ENCODE measurements at places on chromosomes 16 and 17. TPM values are rescaled to one million over a fixed set of nuclear protein-coding genes. Genes with fewer than 3 reads are reported as not detected.

GRCh38 chr17:74763565-74764387 lies 12.4 kb downstream of the NAT9 start:
- H3K36me3 ChIP-seq, result no peaks in the 10 kb centered on the region
- H3K27ac ChIP-seq, result no peak overlapping the region
- H3K4me3 ChIP-seq, result no peak overlapping the region
- H3K4me1 ChIP-seq, result peaks cover 6% of the 10 kb centered on the region
- H3K27me3 ChIP-seq, result no peaks in the 10 kb centered on the region

DNA sequence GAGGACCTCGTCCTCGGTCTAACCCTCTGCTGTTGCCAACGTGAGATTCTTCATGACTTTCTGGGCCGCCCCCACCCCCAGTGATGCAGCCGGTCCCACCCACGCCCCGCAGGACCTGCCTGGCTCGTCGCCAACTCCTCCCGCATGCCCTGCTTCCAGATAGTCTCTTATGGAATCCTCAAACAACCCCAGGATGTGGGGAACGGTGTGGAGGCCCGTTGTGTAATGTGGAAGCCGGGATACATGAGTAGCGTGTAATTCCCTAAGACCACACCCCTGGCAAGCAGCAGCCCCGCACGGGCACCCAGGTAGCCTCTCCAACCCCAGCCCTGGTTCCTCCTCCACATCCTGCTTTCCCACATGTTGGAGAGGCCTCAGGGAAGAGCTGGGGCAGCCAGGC lies 275.9 kb downstream of the C16orf95 start:
- H3K4me3 ChIP-seq, result no peak overlapping the region
- no peak for DNase-seq
- H3K27ac ChIP-seq, result no peak overlapping the region
- H3K4me1 ChIP-seq, result peaks cover 2% of the 10 kb centered on the region
- H3K27me3 ChIP-seq, result no peaks in the 10 kb centered on the region

- H3K4me3 ChIP-seq, result no peak overlapping the region
- peaks cover 39% of the 10 kb centered on the region for H3K36me3 ChIP-seq
- H3K4me1 ChIP-seq, result no peaks in the 10 kb centered on the region
- H3K27me3 ChIP-seq, result no peaks in the 10 kb centered on the region
Measured at GRCh38 chr16:3595110-3595486, 16.3 kb downstream of the SLX4 start.

Gene KRT33B
- total RNA-seq, result not detected

DNA sequence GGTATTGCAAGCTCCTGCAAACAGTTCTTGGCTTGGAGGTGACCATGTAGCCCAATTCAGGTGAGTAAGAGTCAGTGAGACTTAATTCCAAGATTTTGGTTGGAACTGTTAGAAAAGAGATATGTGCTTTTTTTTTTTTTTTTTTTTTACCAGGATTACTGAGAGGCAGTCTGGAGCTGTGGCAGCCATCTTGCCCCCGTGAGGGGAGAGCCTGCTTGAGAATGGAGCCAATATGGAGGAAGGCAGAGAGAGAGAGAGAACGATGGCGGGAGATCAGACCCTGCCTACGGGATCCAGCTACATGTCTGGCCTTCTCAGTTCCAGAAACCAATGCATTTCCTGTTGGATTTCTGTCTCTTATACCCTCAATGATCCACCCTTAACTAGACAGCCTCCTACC lies 97.8 kb downstream of the MYH11 start:
- peaks cover 94% of the 10 kb centered on the region for H3K36me3 ChIP-seq
- H3K4me1 ChIP-seq, result peaks cover 2% of the 10 kb centered on the region
- H3K27ac ChIP-seq, result peak overlapping the region; percentile 37

DNA sequence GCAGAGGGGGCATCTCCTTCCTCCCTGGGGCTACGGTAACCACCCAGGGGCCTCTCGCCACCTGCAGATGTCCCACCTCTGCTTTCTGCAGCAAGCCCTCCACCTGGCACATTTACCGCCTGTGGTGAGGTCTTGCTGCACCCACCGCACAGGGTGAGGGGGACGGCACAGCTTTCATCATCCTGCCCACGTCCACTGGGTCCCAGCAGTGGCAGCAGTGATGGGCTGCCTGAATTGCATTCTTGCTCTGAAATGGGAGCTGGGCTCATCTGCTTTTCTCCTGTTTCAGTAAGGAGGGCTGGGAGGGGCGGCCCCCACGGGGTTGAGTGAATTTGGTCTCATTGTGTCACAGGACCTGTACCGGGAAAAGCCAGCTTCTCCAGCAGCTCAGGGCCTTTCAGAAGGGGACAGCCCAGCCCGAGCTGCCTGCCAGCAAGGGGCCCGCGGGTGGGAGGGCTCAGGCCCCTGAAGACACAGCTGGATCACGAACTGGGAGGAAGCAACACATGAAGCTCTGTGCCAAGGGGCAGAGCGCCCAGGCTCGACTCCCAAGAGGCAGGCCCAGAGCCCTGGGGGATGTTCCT lies 12.7 kb downstream of the DNAAF8 start:
- H3K27ac ChIP-seq, result no peak overlapping the region
- no peak overlapping the region for H3K4me3 ChIP-seq
- no peaks in the 10 kb centered on the region for H3K27me3 ChIP-seq
- peaks cover 16% of the 10 kb centered on the region for H3K36me3 ChIP-seq
- H3K4me1 ChIP-seq, result no peaks in the 10 kb centered on the region
- no peak for DNase-seq

Gene NAE1
- total RNA-seq, result 8.6 TPM

DNA sequence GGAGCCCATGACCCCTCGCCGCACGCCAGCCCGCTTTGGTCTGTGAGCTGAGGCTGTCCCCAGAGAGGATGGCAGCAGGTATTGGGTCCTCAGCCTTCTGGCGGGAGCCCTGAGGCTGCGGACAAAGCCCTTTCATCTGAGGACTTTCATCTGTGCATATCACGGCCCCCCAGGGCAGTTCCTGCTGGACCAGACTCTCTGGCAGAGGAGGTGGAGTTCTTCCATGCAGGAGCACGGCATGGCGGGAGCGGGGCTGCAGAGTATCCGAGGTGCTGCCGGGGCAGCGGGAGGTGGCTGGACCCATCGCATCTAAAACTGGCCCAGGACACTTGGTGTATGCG lies 18.8 kb downstream of the DHX38 start:
- H3K36me3 ChIP-seq, result peaks cover 52% of the 10 kb centered on the region
- no peaks in the 10 kb centered on the region for H3K27me3 ChIP-seq
- no peak overlapping the region for H3K27ac ChIP-seq
- no peak for DNase-seq
- no peak overlapping the region for H3K4me3 ChIP-seq
- no peaks in the 10 kb centered on the region for H3K4me1 ChIP-seq

- H3K27ac ChIP-seq, result no peak overlapping the region
- H3K36me3 ChIP-seq, result no peaks in the 10 kb centered on the region
- no peak for DNase-seq
Measured at GRCh38 chr17:43431714-43432523, 33.1 kb downstream of the ARL4D start.

DNA sequence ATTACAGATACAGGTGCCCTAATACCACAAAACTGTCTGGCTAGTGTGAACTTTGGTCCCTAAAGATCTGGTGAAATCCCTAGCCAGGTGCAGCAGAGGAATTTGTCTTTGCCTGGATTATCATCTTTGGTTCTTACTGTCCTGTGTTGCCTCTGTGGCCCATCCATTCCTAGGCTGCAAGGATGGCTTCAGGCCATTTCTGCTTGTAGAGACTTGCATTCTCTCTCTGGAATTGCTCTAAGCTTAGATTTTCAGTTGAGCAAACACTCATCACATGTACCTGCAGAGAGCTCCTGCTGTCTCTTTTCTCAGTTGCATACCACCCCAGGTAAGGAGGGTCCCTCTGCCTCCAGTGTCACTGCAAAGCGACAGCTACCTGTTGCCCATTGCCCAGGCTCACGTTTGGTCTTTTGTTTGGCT lies 114.9 kb downstream of the PRKCA start:
- no peak for DNase-seq
- H3K27ac ChIP-seq, result no peak overlapping the region
- H3K36me3 ChIP-seq, result no peaks in the 10 kb centered on the region
- no peak overlapping the region for H3K4me3 ChIP-seq

Gene KRTAP9-8
- total RNA-seq, result not detected

DNA sequence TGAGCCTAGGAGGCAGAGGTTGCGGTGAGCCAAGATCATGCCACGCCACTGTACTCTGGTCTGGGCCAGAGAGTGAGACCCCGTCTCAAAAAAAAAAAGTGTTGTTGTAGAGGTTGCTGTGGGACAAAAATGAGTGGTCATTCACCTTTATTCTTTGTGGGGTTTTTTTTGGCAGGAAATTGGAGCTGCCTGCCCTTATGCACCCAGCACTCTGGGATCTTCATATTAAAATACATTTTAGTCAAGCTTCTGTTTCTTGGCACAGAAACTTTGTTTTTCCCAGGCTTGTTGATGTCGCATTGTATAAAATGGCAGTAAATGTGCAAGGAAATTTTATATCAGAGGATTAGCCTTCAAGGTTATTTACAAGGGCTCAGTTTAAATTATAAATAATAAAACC lies 174.3 kb downstream of the FTO start:
- no peak overlapping the region for H3K27ac ChIP-seq
- H3K4me3 ChIP-seq, result no peak overlapping the region
- H3K4me1 ChIP-seq, result no peaks in the 10 kb centered on the region
- DNase-seq, result no peak
- no peaks in the 10 kb centered on the region for H3K27me3 ChIP-seq
- peaks cover 9% of the 10 kb centered on the region for H3K36me3 ChIP-seq

- no peak overlapping the region for H3K4me3 ChIP-seq
- no peaks in the 10 kb centered on the region for H3K27me3 ChIP-seq
- DNase-seq, result no peak
- no peaks in the 10 kb centered on the region for H3K36me3 ChIP-seq
- no peak overlapping the region for H3K27ac ChIP-seq
Measured at GRCh38 chr17:47990962-47991731, 20.2 kb downstream of the CDK5RAP3 start.

DNA sequence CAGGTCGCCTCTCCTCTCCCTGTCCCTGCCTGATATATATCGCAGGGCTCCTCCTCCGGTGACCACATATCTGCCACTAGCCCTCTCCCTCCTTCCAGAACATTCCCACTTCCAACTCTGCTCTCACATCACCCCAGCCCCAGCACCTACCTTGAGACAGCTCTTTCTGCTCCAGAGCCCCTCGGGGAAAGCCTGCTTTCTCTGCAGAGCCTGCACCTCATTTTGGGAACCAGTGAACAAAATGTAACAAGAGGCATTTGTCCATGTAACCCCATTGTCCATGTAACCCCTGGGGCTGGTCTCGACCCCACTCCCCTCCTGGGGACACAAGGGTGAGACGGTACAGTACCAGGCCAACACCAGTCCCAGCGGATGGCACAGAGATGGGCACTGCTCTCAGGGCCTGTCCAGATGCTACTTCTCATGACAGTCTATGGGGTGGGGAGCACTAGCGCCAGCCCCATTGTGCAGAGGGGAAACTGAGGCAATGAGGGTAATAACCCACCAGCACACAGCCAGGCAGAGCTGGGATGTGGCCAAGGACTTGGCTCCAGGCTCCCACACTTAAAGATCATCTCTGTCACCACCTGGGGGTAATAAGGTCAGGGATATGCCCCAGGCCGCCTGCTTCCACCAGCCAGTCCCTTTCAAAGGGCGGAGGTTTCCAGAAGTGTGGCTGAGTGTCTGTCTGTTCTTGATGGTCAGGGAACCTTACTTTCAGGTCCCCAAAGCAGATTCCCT lies 42.9 kb downstream of the TBC1D16 start:
- no peak for DNase-seq
- no peak overlapping the region for H3K27ac ChIP-seq
- H3K27me3 ChIP-seq, result no peaks in the 10 kb centered on the region
- peaks cover 5% of the 10 kb centered on the region for H3K4me1 ChIP-seq

DNA sequence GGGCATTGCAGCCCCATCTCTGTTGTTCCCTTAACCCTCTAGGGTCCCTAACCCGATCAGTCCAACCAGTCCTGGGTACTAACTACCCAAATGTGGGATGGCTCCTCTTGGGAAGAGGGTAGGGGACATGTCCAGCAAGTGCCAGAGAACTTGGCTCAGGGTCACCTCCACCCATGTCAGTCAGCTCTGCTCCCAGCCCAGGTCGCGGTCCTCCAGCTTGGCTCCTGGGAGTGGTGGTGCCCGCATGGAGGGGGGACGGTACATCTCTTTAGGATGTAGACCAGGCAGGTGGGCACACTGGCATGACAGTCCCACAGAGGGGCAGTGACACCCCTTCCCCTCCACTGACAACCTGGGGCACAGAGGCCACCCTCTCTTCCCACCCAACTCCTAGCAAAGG lies 6.0 kb downstream of the TMUB2 start:
- no peak overlapping the region for H3K27ac ChIP-seq
- peaks cover 5% of the 10 kb centered on the region for H3K4me1 ChIP-seq
- no peaks in the 10 kb centered on the region for H3K27me3 ChIP-seq
- H3K4me3 ChIP-seq, result no peak overlapping the region
- no peak for DNase-seq

Gene ADORA2B
- not detected for total RNA-seq

GRCh38 chr17:82170412-82170961 lies 42.2 kb downstream of the CCDC57 start:
- H3K27me3 ChIP-seq, result no peaks in the 10 kb centered on the region
- H3K4me3 ChIP-seq, result no peak overlapping the region
- DNase-seq, result no peak

DNA sequence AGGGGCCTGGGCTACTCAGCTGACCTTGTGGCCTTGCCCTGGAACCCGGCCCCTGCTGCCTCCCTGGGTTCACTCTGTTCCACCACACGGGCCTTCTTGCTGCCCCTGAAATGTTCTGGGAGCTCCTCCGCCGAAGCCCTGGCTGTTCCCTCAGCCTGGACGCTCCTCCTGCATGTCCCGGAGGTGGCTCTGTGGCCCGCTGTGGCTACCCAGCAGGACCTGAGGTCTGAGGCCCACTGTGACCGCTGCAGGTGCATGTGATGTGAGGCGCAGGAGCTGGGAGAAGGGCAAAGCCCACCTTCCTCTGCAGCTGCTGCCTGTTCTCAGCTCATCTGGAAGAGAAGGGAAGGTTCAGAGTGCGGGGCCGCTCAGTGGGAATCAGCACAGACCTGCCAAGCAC lies 38.9 kb upstream of the ACSF3 start:
- H3K36me3 ChIP-seq, result no peaks in the 10 kb centered on the region
- H3K27me3 ChIP-seq, result no peaks in the 10 kb centered on the region
- no peak overlapping the region for H3K4me3 ChIP-seq

DNA sequence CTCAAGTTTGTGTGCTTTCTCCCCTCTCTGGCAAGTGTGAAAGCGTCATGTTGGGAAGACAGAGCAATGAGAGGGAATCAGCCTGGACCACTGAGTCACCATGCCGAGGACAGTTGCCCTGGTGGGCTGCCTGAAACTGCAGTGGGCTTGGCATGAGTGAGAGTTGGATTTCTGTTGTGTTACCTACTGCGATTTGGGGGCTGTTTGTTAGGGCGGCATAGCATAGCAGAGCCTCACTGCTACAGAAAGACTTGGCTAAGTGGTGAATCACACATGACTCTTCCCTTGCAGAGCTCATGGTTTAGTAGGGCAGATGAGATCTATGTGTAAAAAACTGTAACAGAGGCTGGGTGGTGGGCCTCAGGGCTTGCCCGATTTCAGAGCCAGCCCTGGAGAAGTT lies 324.6 kb downstream of the C16orf95 start:
- no peaks in the 10 kb centered on the region for H3K36me3 ChIP-seq
- no peaks in the 10 kb centered on the region for H3K4me1 ChIP-seq
- no peak for DNase-seq
- no peak overlapping the region for H3K4me3 ChIP-seq

Measured in ascending aorta (tissue), 2 donors.